Spinal cord (tissue), 10 donors: ENCODE measurements at places on chromosomes 11 and 22. TPM values are rescaled to one million over a fixed set of nuclear protein-coding genes. Genes with fewer than 3 reads are reported as not detected.

GRCh38 chr11:22763166-22763565 is 66.4 kb downstream of the SVIP start:
- no peaks in the 10 kb centered on the region for H3K4me1 ChIP-seq
- H3K4me3 ChIP-seq = no peak overlapping the region
- DNase-seq = no peak

Gene OR51E1
- polyA plus RNA-seq = 0.11 TPM

DNA sequence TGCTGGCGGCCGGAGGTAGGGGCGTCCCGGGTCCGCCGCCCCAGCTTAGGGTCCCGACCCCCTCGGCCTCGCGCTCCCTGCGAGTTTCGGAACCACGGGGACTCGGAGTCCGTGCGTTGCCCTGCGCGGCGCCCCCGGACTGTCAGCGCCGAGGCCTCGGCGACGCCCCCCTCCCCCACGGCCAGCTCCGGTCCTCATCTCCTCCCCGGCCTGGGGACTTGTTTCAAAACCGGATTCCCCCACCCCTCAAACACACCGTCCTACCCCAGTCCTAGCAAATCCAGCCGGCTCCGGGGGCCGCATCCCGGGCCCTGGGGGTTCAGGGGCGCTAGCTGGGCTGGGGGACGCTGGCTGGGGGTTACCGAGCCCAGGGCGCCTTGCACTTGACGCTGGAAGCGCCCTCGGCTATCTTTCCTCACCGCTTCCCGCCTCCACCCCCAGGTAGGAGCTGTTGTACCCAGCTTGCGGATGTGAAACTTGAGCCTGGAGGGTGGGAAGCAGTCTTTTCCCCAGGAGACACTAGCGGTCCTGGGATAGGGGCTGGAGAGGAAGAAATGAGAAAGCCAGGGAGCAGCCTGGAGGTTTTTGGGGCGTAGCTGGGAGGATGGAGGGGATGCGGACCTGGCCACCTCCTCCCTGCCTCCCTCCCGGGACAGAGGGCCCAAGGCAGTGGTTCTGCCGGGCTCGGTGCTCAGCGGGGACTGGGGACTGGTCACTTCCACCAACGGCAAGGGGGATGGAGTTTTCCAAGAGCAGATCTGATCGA is 550 bp downstream of the FBLN1 start:
- no peaks in the 10 kb centered on the region for H3K36me3 ChIP-seq
- peak overlapping the region; percentile 57 for H3K4me3 ChIP-seq
- H3K27ac ChIP-seq = peak overlapping the region; percentile 36
- peaks cover 39% of the 10 kb centered on the region for H3K4me1 ChIP-seq

Gene CDC45
- polyA plus RNA-seq = 7.4 TPM

Gene MS4A3
- polyA plus RNA-seq = not detected

GRCh38 chr22:47010211-47010610 is 247.8 kb downstream of the TBC1D22A start:
- no peaks in the 10 kb centered on the region for H3K27me3 ChIP-seq
- H3K4me3 ChIP-seq = no peak overlapping the region
- H3K36me3 ChIP-seq = peaks cover 7% of the 10 kb centered on the region

DNA sequence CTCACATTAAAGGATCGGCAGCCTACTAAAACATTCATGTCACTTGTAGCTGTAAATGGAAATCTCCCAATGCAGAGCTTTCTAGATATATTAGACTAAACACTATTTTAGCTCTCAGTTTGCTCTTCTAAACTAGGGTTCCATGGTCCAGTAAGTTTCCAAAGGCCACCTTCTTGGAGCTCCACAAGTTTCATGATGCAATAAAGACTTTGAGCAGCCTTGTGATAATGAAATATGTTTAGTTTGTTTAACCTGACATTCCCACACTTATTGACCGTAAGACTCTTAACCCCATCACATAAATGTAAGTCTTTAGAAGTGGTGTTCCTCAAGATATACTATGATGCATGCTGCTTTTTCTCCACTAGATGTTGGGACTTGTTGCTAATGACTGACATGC is 87.7 kb downstream of the TRIM44 start:
- no peaks in the 10 kb centered on the region for H3K27me3 ChIP-seq
- peaks cover 3% of the 10 kb centered on the region for H3K4me1 ChIP-seq
- H3K36me3 ChIP-seq = no peaks in the 10 kb centered on the region
- DNase-seq = no peak

Gene WNT7B
- polyA plus RNA-seq = 21.6 TPM

Gene CARD18
- not detected for polyA plus RNA-seq

Gene FADS2
- polyA plus RNA-seq = 452 TPM

GRCh38 chr22:49188091-49188490 is 639.6 kb downstream of the BRD1 start:
- H3K27ac ChIP-seq = no peak overlapping the region
- no peak overlapping the region for H3K4me3 ChIP-seq
- H3K27me3 ChIP-seq = peaks cover 4% of the 10 kb centered on the region
- H3K4me1 ChIP-seq = peaks cover 8% of the 10 kb centered on the region
- no peaks in the 10 kb centered on the region for H3K36me3 ChIP-seq
- no peak for DNase-seq

Gene PLAAT5
- polyA plus RNA-seq = 5.5 TPM

Gene MAPK11
- 36.4 TPM for polyA plus RNA-seq

Gene TSSK2
- not detected for polyA plus RNA-seq

- H3K4me1 ChIP-seq = peaks cover 11% of the 10 kb centered on the region
- H3K27ac ChIP-seq = peak overlapping the region; percentile 99
- peaks cover 2% of the 10 kb centered on the region for H3K36me3 ChIP-seq
- H3K4me3 ChIP-seq = peak overlapping the region; percentile 40
- no peak for DNase-seq
- H3K27me3 ChIP-seq = no peaks in the 10 kb centered on the region
Measured at GRCh38 chr11:59144096-59144495, 1.4 kb downstream of the FAM111A start.

- H3K27me3 ChIP-seq = no peaks in the 10 kb centered on the region
- peaks cover 8% of the 10 kb centered on the region for H3K4me1 ChIP-seq
- H3K4me3 ChIP-seq = no peak overlapping the region
- no peak for DNase-seq
- no peaks in the 10 kb centered on the region for H3K36me3 ChIP-seq
Measured at GRCh38 chr22:27336151-27337090, 465.1 kb downstream of the MN1 start.

DNA sequence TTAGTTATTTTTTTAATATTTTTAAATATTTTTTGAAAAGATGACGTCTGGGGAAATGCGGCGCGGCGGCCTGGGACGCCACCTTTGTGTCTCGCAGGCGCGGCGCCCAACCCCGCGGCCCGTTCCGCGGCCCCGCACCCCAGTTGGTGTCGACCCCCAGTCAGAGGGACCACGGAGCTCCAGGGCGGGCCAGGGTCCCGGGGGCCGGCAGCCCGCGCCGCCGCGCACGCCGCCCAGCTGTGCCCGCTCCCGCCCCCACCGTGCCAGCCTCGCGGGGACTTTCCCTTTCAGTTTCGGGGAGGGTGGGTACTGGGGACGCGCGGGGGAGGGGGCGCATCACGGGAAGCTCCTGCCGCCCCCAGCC is 1.6 kb downstream of the CCND1 start:
- no peak overlapping the region for H3K27ac ChIP-seq
- H3K4me3 ChIP-seq = peak overlapping the region; percentile 73
- DNase-seq = no peak
- peaks cover 72% of the 10 kb centered on the region for H3K27me3 ChIP-seq
- H3K36me3 ChIP-seq = peaks cover 36% of the 10 kb centered on the region

DNA sequence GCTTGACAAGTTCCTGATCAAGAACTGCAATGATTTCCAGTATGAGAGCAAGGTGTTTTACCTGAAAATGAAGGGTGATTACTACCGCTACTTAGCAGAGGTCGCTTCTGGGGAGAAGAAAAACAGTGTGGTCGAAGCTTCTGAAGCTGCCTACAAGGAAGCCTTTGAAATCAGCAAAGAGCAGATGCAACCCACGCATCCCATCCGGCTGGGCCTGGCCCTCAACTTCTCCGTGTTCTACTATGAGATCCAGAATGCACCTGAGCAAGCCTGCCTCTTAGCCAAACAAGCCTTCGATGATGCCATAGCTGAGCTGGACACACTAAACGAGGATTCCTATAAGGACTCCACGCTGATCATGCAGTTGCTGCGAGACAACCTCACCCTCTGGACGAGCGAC is 12.0 kb downstream of the YWHAH start:
- no peak overlapping the region for H3K27ac ChIP-seq
- H3K4me1 ChIP-seq = peaks cover 5% of the 10 kb centered on the region
- H3K4me3 ChIP-seq = no peak overlapping the region
- H3K27me3 ChIP-seq = no peaks in the 10 kb centered on the region
- peaks cover 32% of the 10 kb centered on the region for H3K36me3 ChIP-seq

- DNase-seq = no peak
- H3K27me3 ChIP-seq = no peaks in the 10 kb centered on the region
- H3K27ac ChIP-seq = no peak overlapping the region
- H3K4me1 ChIP-seq = no peaks in the 10 kb centered on the region
- H3K36me3 ChIP-seq = no peaks in the 10 kb centered on the region
Measured at GRCh38 chr11:123173040-123173855, 21.8 kb downstream of the CLMP start.

Gene CXCR5
- polyA plus RNA-seq = not detected

GRCh38 chr11:116852261-116853031 is 15.0 kb upstream of the APOA1 start:
- no peaks in the 10 kb centered on the region for H3K27me3 ChIP-seq
- peaks cover 33% of the 10 kb centered on the region for H3K36me3 ChIP-seq
- peak overlapping the region; percentile 2 for H3K27ac ChIP-seq
- H3K4me3 ChIP-seq = no peak overlapping the region
- no peak for DNase-seq

Gene NXPE1
- polyA plus RNA-seq = not detected

Gene SLC22A25
- 0.12 TPM for polyA plus RNA-seq

GRCh38 chr11:115944596-115944995 is 440.4 kb upstream of the CADM1 start:
- peaks cover under 1% of the 10 kb centered on the region for H3K4me1 ChIP-seq
- no peaks in the 10 kb centered on the region for H3K36me3 ChIP-seq
- H3K4me3 ChIP-seq = no peak overlapping the region
- no peak for DNase-seq
- H3K27ac ChIP-seq = no peak overlapping the region
